ENCODE measurements at places on chromosomes 1 and 21.

GRCh38 chr1:33984906-33985565 lies 121.2 kb downstream of the HMGB4 start:
- DNase-seq = no peak

GRCh38 chr21:26171258-26172100 lies 909 bp upstream of the APP start:
- no peak for DNase-seq

GRCh38 chr1:239429163-239429562 lies 42.8 kb downstream of the CHRM3 start:
- DNase-seq = no peak

- DNase-seq = no peak
Observed at GRCh38 chr1:231187571-231187970, 25.7 kb downstream of the TRIM67 start.

- no peak for DNase-seq
Observed at GRCh38 chr1:236315092-236315491, 33.3 kb upstream of the ERO1B start.

DNA sequence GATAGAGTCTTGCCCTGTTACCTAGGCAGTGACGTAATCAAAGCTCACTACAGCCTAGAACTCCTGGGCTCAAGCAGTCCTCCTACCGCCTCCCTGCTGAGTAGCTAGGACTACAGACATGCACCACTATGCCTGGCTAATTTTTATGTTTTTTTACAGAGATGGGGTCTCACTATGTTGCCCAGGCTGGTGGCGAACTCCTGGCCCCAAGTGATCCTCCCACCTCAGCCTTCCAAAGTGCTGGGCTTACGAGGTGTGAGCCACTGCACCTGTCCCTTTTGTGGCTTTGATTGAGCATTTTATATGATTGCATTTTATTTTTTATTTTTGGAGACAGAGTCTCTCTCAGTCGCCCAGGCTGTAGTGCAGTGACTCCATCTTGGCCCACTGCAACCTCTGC lies 25.8 kb downstream of the SDCCAG8 start:
- no peak for DNase-seq

- peak; percentile 80 for DNase-seq
Observed at GRCh38 chr1:27536767-27537166, 46.8 kb upstream of the WASF2 start.

DNA sequence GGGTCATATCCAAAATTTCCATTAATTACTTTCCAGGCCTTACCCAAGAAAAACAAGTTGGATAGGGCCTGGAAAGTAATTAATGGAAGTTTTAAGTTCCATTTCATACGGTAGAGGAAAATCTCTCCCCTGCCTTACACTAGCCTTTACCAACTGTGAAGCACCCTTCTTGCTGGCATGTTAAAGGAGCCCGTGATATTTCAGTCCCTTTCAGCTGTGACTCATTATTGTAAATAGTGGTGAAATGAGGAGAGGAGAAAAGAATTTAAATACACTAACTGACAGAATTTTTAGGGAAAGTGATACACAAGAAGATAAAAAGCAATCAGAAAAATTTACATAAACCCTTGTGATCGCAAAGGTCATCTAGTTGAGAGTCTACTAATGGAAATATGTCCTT lies 20.3 kb upstream of the KAZN start:
- no peak for DNase-seq

- no peak for DNase-seq
Observed at GRCh38 chr1:160866695-160867260, 4.1 kb upstream of the CD244 start.

DNA sequence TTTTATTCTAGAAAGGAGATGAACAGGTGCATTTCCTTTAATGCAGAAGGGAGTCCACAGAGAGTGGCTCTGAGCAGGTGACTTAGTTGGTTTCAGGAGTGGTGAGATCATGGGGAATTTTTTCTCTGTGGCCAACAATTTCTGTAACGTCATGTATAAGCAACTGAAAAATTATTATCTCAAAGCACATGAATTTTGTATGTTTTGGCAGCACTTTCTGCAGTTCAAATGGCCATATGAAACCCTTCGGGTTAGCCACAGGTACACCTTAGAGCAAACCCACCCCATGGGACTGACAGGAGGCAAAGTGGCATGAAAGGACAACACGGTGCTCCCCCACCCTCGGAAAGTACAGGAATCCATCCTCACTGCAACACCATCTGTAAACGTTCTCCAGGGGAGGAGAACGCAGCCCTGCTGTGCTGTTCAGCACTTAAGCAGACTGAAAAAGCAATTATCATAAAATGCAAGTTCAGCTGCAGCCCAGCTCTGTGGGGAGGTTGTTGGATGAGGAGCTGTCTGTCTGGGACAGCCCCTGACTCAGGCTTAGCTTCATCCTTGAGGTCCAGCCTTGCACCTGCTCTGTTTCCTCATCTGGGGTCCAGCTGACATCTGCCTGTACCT lies 55.8 kb upstream of the CLDN14 start:
- no peak for DNase-seq

DNA sequence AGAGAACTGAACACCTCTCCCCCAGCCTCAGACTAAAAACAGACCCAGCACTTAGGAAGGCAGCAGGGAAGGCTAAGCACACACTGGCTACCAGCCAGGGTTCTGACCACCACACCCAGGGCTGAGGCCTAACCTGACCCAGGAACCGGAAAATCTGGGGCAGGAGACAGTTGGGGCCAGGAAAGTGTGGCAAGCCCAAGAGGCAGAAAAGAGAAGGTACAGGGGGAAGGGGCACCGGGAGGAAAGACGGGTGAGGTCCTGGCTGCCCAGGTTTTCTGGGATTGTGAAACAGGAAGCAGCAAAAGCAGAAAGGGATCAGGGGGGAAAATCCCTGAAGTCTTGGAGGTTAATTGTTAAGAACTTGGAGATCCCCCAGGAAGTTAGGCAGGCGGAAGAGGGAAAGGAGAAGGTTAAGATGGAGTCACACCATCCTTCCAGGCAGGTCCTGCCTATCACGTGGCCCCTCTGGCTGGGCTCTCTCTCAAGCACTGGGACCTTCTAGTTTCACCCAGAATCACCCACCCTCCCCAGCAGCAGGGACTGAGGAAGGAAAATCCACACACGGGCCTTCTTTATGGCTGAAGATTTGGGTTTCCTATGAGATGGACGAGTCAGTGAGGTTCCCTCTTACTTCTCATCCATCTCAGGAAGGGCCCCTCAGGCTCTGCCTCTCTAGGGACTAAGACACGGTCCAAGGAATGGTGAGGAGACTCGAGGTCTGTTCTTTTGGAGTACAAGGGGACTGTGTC lies 2.6 kb downstream of the HDGF start:
- no peak for DNase-seq

- DNase-seq = no peak
Observed at GRCh38 chr1:7456722-7457082, 314.4 kb upstream of the VAMP3 start.

GRCh38 chr1:218219460-218219859 lies 65.6 kb upstream of the RRP15 start:
- DNase-seq = peak; percentile 4

DNA sequence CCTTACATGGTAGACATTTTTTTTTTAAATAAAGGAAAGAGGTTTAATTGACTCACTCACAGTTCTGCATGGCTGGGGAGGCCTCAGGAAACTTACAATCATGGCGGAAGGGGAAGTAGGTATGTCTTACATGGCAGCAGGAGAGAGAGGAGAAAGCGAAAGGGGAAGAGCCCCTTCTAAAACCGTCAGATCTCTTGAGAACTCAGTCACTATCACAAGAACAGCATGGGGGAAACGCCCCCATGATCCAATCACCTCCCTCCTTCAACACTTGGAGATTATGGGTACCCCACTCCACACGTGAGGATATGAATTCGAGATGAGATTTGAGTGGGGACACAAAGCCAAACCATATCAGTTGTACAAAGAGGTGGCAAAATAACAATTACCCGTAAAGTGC lies 301.7 kb downstream of the GRIK1 start:
- DNase-seq = no peak

DNA sequence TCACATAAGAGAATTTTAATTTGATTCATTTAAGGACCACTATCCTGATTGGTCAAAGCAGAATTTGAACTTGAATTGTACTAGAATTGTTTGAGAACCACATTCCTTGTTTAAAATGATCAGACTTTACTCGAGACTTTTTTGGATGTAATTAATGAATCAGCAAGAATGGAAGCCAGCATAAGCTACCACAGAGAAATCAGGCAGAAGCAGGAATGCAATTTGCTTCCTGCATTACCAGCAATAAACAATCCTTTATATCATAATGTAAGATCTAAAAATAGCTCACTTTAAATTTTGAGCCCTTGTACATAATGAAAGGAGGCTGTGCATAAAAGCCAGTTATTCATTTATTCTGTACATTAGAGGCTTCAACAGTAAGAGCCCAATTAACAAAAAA lies 119.8 kb upstream of the BACE2 start:
- DNase-seq = no peak

DNA sequence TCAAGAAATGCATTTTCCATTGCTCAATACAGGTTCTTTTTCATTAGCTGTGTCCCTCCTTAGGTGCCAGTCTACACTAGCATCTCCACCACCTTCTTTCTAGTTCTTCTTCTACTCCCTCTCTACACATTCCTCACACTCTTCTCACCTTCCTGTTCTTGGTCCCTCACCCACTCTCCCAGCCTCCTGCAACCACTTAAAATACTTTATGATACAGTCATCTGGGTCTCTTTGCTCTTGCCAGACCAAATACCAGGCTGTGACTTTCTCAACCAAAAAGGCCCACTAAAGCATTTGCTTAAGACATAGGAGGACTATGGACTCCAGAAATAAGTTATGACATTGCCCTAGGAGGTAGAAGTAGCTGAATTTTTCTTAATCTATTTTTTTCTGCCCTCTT lies 35.1 kb downstream of the PIGM start:
- DNase-seq = no peak

- peak; percentile 85 for DNase-seq
Observed at GRCh38 chr1:2229037-2229864, 1.1 kb downstream of the SKI start.

DNA sequence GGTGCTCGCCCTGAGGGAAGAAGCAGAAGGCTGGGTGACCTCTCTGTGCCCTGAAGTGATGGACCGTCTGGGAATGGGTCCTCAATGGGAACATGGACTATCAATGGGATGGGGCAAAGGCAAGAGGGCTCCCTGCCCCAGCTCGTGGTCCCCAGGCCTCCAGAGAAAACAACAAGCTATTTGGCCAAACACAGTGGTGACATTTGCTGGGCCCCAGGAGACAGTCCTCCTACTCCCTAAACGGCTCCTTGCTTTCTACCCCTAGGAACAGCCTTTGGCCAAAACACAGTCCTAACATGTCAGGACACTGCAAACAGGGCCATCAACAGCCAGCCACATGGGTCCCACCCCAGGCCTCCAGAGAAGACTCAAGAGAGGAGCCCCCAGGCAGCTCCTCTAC lies 102.8 kb downstream of the RAVER2 start:
- DNase-seq = no peak

DNA sequence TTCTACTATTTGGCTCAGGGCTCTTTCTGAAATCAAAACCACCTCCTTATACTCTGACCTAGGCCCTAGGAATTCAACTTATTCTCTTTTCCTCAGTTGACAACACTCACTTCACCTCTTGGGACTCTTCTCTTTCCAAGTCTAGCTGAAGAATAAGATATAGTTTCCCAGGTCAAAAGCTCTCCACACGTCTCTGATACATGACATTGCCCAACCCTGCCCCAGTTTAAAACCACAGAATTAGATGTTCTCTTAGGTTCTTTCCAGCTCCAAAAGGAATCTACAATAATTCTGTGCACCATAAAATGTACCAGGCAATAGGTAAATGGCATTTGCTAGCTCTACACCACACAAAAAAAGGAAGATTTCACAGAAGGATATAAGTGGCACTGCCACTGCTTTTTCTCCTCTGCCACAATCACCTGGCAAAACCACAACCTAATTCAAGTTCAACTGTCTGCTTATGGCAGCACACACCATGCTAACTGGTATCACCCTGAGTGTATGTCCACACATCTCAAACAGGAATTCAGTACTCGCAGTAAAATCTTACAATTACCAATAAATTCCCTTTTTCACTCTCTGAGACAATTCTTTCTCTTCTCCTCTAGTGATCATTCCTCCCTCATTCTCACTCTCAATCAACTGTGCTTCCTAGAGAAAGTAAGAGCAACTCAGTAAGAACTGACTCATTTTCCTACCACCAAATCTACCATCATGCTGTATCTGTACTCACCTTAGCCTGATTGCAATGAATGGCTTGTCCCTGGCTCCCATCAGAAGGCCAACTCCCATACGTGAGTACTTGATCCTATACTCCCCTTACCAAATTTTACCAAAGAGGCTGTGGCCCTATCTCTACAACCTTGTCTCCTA lies 27.3 kb downstream of the ZBTB8OS start:
- DNase-seq = no peak

GRCh38 chr1:151562661-151563060 lies 22.6 kb downstream of the TUFT1 start:
- no peak for DNase-seq

DNA sequence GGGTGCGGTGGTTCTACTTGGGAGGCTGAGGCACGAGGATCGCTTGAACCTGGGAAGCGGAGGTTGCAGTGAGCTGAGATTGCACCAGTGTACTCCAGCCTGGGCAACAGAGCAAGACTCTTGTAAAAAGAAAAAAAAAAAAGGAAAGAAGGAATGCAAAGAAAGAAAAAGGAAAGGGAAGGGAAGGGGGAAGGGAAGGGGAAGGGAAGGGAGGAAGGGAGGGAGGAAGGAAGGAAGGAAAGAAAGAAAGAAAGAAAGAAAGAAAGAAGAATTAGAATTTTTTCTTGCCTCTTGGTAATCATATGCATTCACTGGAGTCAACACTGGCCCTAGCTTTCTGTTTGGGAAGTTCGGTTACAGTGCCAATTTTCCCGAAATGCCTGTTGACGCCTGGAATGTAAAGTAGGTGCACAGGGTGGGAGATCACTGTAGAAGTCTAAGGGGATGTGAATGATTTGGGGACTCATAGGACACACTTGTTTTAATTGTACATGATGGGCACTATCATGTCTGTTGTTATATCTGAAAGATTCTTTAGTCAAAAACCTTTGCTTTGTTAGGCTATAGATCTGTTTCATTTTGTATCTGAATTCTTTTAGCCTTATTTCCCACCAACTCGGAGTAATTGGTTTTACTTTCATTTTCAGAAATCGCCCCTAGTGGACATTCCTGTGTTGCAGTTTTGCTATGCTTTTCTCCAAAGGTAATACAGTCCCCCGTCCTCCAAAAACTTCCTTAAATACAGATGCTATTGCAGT lies 59.8 kb upstream of the MORC3 start:
- DNase-seq = peak; percentile 35

DNA sequence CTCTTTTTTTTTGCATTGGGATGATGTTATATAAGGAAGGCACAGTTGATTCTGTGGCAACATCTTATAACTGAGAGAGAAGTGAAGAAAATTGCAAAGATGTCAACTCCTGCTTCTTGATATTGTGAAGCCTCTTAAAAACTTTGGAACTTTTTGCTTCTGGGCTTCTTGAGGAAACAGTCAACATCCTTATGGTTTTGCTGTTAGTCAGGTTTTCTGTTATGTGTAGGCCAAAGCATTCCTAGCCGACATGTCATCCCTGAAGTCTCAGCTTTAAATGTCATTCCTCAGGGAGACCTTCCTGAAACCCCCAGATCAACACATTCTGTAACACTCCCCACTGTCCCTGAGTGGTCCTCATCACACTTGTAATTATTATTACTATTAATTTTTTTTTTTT lies 12.6 kb downstream of the FALEC start:
- DNase-seq = no peak

GRCh38 chr1:110152133-110152785 lies 2.0 kb downstream of the SLC6A17 start:
- DNase-seq = no peak

- DNase-seq = no peak
Observed at GRCh38 chr1:46820560-46821060, 21.8 kb downstream of the CYP4B1 start.

- no peak for DNase-seq
Observed at GRCh38 chr1:43898981-43899380, 34.6 kb upstream of the ARTN start.
